ENCODE measurements at places on chromosomes 12 and 14.

DNA sequence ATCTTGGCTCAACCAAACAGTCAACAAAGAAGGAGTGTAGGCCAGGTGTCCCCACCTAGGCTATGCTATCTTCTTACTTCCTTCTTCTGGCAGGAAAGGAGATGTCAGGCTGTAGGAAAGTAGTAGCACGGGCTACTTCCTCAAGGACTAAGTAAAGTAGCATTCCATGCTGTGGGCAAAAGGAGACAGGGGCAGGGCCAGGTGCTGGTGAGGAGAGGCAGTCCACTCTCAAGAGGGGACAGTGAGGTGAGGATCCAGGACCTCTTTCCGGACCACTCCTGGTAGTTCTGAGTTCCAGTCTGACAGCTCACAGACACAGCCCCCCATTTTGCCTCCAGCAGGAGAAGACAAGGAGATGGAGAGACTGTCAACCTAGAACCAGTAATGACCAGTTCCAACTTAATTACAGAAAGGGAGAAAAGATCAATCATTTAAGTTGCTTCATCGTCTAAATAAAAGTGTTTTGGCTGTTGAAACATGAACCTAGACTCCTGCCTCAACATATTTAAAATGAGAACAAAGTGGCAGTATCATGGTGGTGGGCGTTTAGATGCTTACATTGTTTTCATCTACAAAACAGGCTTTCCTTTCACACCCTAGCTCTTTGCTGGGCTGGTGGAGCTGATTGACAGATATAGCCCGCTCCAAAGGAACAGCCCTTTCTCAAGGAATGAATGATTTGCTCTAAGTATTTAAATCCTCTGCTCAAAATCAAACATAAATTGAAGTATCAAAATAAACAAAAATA is 5.1 kb upstream of the SSTR1 start:
- no peak for DNase-seq

DNA sequence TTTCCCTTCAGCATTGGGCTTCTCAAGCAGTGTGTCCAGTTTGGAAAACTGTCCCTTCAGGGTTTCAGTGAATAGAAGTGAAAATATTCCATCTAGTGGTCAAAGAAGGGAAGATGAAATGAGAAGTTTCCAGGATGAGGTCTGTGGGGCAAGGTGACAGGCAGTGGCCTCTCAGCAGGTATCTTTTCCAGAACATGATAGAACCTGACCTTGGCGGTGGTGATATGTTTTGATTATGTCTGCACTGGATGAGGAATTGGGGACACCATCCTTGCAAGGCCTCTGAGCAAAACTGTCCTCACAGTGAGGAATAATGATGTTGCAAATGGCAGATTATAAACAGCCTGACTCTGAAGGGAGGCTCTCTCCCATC is 4.7 kb downstream of the GPX2 start:
- no peak for DNase-seq

DNA sequence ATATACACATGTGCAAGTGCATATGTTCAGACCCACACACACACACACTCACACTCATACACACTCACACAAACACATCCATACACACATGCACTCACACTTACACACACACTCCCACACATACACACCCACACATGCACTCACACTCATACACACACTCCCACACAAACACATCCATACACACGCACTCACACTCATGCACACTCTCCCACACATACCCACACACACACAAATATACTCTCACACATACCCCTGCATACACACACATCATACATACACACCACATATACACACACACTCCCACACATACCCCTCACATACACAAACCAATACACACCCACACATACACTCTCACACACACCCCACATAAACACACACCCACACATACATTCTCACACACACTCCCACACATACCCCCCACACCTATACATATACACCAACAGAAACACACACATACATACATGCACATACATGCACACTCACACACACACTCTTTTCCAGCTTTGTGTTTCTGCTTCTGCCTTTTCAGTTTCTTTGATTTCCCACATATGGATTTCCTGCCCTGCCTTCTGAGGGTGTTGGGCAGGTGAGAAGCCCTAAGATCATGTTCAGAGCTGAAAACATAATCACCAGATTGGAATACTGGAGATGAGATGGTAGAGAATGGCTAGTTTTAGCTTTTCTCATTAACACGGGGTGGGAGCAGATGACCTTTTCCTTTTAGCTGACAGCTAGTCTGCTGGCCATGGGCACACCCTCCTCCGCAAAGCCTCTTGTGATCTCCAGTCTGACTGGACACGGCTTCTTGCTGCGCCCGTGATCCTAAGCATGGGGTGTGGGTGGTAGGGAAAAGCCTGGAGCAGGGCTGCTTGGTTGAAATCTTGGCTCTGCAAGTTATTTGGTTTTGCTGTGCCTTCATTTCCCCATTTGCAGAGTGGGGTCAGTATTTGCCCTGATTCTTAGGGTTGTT is 214.0 kb downstream of the CHST11 start:
- DNase-seq: no peak

GRCh38 chr12:94726236-94726835 is 76.0 kb upstream of the TMCC3 start:
- no peak for DNase-seq

GRCh38 chr12:65532764-65533163 is 254.3 kb downstream of the MSRB3 start:
- no peak for DNase-seq

DNA sequence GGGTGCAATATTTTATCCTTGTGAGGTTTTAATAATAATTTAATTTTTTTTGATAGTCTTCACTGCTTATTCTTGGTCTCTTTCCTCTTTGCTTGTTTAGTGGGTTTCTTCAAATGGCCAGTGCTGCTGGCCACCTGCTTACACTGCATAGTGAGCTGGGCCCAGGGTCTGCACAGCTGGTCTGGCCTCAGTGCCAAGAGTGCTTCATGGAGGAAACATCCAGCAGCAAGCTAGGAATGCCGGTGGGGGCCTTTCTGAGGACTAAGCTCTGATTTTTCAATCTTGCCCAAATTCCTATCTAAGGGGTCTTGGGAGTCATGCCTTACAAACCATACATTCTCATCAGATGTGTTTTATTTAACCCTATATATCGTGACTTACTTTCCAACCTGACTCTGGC is 13.3 kb upstream of the BDKRB2 start:
- DNase-seq: no peak

DNA sequence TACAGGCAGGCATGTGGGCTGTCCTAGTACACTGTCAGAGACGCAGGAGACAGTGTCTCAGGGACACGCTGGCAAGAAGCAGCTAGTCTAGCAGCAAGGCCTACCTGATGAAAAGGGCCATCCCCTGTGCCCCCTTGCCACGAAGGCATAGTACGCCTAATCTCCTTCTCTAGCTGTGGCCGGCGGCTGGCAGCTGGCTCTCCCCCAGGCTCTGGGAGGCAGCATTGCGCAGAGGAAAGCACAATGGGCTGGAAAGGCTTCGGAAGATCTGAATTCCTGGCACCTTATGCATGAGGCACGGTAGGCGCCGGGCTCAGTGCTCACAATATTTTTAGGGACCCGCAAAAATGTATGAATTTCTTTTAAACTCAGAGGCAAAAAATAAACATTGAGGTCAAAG is 16.0 kb upstream of the PLEKHH1 start:
- DNase-seq: no peak

DNA sequence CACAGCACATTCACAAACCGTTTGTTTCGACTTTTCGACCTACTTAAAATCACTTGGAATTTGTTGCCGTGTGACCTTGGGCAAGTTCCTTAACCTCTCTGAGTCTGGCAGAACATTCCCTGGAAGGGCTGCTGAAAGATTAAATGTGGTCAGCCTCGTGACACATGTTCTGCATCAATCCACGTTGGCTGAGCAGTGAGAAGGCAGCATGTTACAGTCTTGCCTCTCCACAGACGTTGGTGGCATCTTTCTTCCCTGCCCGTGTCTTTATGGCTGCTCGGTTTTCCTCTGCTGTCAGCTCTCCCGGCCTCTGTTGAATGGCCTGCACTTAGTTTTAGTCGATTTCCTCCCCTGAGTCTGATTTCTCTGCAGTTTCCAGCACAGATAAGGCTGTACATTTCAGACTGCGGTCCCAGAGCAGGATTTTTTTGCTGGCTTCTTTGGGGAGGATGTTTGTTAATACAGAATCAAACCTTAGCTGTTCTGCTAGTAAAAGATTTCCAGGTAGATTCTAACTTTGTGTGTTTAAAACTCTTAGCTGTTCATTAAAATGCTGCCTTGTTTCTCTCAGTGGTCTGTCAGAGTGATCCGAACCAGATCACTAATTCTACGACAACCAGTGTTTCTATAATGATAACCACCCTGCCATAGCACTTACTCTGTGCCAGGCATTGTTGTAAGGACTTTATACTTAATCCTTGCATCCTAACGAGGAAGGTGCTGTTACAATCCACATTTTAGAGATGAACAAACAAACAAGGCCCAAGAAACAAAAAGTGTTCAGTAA is 217.1 kb downstream of the CHST11 start:
- no peak for DNase-seq

DNA sequence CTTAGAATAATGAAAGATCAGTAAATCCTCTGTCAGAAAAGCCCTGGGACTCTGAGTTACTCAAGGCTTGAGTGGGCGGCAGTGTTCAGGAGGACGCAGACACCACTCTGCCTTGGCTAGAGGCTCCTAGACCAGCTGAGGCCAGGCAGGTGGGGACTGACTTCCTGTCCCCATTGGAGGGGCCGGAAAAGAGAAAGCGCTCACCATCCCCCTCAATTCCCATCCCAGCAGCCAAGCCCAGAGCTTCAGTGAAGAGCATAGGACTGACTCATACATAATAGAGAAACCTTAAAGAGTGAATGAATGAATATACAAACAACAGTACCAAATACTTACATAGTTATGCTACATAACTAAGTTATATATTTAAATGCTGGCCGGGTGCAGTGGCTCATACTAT is 62.0 kb downstream of the PLEKHG7 start:
- DNase-seq: no peak

GRCh38 chr12:121466794-121467637 is 67.1 kb downstream of the RNF34 start:
- peak; percentile 95 for DNase-seq

GRCh38 chr14:76257111-76257803 is 105.5 kb downstream of the GPATCH2L start:
- DNase-seq: no peak

GRCh38 chr12:108060903-108061302 is 68.2 kb upstream of the WSCD2 start:
- DNase-seq: no peak

DNA sequence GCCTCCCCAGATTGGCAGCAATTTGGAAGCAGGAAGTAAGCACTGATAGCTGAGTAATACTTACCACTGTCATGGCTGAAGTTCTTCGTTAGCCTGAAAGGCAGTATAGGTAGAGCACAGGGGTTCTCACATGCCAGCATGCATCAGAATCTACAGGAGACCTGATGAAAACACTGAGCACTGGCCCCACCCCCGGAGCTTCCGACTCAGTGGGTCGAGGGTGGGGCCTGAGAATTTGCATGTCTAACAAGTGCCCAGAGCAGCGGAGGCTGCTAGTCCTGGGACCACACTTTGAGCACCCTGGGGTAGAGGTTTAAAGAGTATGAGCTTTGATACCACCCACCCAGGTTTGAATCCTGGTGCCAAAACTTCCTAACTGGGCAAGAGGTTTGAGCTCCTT is 89.6 kb downstream of the FBXW8 start:
- DNase-seq: peak; percentile 29

GRCh38 chr14:64891839-64892375 is 12.2 kb upstream of the SPTB start:
- peak; percentile 24 for DNase-seq

GRCh38 chr14:99274346-99275221 is 2.6 kb upstream of the BCL11B start:
- DNase-seq: no peak

GRCh38 chr14:76837524-76837923 is 11.3 kb downstream of the LRRC74A start:
- DNase-seq: no peak

DNA sequence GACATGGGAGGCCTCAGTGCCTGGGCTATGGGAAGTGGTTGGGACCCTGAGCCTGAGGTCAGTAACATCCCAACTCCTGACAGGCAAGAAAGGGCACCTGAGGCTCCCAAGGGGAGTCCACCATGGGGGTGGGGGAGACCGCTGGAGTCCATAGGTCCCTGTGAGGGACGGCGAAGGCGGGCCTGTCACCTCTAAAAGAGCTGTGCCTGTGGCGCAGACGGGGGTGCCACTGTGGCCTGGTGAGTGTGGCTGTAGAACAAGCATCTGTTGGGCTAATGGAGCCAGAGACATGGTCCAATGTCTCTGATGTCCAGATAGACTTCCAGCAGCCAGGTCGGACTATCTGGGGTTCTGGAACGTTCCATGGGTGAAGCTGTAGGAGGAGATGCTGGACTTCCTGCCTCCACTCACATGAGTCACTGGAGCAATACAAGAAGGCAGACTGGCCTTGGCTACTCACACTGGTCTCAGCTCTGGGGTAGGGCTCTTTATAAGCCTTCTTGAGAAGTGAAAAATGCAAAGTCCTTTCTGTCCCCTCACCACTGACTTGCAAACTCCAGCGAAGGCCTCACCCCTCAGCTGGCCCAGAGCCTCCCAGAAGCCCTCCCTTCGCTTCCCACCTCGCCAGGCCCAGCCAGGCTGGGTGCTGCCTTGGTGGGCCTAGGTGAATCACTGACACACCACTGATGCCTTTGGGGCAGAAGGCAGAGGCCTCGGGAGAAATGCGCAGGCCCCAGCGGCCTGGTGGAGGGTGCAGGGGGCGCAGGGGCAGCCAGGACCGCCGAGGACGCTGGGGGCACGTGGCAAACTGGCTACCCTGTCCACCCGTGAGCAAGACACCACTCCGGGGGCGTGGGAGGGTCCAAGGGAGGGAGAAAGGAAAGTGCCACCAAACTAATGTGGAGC is 1.1 kb upstream of the TRAF3 start:
- DNase-seq: no peak

DNA sequence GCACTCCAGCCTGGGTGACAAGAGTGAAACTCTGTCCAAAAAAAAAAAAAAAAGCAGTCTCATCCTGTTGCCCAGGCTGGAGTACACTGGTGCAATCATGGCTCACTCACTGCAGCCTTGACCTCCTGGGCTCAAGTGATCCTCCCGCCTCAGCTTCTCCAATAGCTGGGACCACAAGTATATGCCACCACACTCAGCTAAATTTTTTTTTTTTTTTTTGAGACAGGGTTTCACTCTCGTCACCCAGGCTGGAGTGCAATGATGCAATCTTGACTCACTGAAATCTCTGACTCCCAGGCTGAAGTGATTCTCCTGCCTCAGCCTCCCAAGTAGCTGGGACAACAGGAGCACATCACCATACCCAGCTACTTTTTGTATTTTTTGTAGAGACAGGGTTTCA is 5.2 kb upstream of the CNPY2 start:
- no peak for DNase-seq

DNA sequence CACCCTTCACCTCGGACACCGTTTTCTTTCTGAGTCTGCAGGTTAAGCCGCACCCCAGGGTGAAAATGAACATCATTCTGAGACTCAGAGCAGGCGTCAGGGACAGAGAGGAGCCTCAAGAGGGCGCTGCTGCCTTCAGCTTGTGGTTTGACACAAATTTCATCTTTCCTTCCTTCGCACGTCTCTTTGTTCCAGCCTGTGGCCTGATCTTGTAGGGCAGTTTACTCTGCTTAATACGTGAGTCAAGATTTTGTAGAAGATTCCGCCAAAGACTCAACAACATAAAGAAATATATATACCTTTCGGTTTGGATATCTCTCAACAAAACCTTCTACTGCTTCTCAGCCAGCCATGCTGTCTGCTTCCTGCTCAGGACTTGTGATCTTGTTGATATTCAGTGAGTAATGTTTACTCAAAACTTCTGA is 329.3 kb upstream of the OR4E1 start:
- peak; percentile 6 for DNase-seq

- no peak for DNase-seq
Measured at GRCh38 chr12:51972849-51973273, 21.4 kb downstream of the ACVR1B start.

GRCh38 chr14:29805415-29806123 is 122.1 kb downstream of the PRKD1 start:
- no peak for DNase-seq

Measured in germinal center (tissue), 1 donor.